ENCODE measurements at places on chromosomes 16 and 17.

GRCh38 chr17:31663576-31663975 lies 195.5 kb downstream of the COPRS start:
- no peak for DNase-seq

DNA sequence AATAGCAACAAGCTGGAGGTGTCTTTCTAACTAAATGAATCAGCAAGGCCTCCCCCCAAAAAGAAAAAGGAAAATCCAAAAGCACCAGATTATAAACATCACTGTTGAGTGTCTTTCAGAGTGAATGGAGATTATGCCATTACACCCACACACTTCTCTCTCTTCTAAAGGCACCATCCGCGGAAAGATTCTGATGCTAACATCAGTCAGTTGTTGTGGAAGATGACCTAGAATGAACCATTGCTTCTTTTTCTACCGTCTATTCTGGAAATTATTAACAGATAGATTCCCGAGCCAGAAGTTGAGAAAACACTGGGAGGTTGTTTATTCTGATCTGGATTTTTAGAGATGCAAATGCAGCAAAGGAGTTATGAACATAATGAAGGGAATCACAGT lies 60.9 kb upstream of the FAM20A start:
- DNase-seq, result no peak

DNA sequence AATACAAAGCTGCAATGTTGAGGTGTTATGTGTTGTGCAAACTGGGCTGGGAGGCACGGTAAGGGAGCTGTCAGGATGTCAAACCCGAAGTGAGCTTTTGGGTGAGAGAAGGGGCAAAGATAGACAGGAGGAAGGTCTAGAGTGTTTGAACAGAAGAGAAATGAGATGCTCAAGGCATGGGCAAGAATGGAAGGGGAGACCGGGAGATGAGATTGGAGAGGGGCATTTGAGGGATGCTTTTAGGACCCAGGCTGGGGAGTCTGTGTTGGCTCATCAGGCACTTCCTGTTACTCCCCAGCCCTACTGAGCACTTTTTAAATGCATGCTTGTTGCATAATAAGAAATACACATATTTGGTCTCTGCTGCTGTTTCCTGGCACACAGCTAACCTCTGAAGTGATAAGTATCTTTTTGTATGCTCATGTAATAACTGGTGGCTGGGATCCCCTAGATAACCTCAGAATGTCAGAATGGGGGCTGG lies 13.7 kb downstream of the UNC45B start:
- DNase-seq, result no peak

DNA sequence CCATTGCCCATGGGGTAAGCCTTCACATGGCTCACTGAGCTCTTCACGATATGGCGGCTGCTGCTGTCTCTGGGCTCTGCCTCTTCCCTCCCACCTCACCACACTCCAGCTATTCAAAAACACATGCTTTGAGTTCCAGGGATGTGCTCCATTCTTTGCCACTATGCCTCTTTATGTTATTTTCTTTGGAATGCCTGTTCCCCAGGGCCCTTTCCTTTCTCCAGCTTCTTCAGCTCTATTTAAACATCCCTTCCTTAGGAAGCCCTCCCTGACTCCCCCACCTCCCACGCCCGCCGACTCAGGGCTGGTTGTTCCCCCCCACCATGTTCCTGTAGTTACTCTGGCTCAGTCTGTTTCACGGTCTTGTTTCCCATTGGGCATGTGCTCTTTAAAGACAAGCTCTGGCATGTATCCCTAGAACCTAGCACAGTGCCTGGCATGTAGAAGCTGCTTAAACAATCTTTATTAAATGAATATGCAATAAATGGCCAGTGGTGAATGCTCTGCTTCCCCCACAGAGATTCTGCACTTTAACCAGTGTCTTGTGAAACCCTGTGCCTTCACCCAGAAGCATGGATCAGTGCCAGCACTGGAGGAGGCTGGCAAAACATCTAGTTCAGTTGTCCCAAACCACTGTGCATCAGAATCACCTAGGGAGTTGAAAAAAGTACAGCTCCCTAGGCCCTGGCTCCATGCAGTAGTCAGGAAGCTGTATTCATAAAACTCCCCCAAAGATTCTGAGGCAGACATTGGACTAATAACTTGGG lies 6.9 kb downstream of the MYCBPAP start:
- DNase-seq, result peak; percentile 9

GRCh38 chr16:6446370-6446769 lies 886.3 kb upstream of the RBFOX1 start:
- no peak for DNase-seq

GRCh38 chr16:66740010-66740409 lies 11.4 kb downstream of the DYNC1LI2 start:
- DNase-seq, result peak; percentile 34
